ENCODE measurements at places on chromosomes 12 and 14. TPM values are rescaled to one million over a fixed set of nuclear protein-coding genes. Genes with fewer than 3 reads are reported as not detected.
A peak's percentile ranks its signal among the peaks of the same experiment; 100 is the strongest.

DNA sequence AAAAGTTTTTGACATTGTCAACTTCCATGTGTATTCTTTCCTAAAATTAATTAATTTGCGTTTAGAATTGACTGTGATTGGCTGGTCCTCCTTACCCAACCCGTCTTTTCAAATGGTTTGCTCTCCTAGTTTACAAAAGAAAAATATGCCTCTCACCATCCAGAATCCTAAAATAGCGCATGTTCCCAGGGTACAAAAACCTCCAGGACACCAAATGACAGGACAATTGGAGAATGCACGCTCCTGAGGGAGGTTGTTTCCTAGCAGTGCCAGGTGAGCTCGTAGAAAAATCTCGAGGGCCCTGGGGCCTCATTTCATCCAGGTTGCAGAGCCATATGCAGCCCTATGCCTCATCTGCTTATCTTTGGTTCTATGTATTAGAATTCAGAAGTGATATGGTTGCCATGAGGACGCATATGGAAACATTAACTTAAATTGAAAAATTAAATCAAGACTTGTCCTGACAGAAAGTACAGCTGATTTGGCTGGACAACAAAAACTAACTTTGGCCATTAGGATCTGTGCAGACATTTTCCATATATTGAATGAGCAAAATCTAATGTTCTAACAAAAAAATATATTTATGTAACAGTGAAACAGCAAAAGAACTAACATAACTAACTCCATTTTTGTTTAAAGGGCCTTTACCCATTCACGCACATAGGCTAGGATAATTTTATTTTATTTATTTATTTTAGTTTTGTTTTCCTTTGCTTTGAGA is 28.2 kb upstream of the EGLN3 start:
- DNase-seq = no peak

DNA sequence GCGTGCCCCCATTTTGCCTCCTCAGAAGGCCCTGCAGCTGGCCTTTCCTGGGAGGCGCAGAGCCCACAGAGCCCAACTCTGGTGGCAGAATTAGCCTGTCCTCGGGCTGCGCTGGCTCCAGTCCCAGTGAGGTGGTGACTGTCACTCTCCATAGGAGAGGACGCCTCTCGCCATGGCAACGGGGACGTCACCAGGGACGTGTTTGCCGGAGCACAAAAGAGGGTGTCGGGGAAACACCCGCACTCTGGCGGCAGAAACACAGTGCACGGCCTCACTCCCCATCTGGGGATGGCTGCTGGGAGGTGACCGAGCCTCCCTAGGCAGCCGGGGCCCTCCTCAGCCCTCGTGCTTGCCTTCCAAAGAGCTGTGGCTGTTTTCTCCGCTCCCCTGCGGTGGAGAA is 50.2 kb upstream of the NCOR2 start:
- no peak for DNase-seq

DNA sequence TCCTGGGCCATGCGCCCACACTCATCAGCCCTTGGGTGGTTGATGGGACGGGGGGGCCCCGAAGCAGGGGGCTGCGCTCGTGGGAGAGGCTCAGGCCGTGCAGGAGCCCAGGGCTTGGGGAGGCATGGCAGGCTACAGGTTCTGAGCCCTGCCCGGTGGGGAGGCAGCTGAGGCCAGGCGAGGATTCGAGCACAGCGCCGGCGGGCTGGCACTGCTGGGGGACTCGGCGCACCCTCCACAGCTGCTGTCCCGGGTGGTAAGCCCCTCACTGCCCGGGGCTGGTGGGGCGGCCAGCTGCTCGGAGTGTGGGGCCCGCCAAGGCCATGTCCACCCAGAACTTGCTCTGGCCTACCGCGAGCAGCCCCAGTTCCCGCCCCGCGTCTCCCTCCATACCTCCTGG is 295.8 kb upstream of the SEL1L start:
- no peak for DNase-seq

DNA sequence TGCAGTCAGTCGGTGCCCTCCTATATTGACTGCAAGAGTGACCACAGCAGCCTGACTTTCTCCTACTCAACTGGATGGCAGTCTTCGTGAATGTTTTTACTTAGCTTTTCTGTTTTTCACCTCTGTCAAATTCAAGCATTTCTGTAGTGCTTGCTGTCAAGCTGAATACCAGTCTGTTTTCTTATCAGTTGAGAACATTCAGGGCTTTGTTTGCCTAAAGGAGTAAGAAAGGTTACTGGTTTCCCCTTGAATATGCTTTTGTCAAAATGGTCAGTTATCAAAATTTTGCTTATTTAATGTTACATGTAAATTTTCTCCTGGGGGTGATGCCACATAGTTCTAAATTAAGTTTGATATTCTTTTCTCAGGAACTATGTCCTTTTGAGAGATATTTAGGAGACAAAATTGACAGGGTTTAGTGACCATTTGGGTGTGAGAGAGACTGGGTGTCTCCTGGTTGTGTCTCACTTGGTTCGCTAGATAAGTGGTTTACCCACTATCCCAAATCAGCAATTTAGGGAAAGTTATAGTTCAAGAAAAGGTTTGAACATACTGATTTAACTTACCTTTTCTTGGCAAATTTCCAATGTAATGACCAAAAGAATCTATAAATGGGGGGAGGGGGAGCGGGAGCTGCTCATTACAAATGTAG is 366.3 kb downstream of the TMTC2 start:
- DNase-seq = peak; percentile 73

DNA sequence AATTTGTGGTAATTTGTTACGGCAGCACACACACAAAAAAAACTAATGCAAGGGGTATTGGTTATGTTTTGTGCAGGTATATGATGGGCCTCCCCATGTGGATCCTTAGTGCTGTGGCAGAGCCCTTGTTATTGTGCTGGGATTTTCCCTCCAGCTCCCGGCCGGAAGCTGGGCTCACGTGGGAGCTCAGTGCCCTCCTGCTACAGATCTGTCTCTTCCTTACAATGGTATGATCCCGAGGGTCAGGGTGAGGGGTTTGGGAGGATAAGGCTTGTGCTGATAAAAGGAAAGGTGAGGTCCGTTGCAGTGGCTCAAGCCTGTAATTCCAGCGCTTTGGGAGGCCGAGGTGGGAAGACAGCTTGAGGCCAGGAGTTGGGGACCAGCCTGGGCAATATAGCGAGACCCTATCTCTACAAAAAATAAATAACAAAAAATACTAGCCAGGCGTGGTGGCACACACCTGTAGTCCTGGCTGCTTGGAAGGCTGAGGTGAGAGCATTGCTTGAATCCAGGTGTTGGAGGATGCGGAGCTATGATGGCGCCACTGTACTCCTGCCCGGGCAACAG is 861 bp upstream of the SLC48A1 start:
- no peak for DNase-seq

- no peak for DNase-seq
These were observed 214.2 kb downstream of the CACNA1C start for GRCh38 chr12:2266666-2267620.

GRCh38 chr12:128980623-128981022 is 127.3 kb downstream of the GLT1D1 start:
- no peak for DNase-seq

The KCNK10 gene
- total RNA-seq = not detected

DNA sequence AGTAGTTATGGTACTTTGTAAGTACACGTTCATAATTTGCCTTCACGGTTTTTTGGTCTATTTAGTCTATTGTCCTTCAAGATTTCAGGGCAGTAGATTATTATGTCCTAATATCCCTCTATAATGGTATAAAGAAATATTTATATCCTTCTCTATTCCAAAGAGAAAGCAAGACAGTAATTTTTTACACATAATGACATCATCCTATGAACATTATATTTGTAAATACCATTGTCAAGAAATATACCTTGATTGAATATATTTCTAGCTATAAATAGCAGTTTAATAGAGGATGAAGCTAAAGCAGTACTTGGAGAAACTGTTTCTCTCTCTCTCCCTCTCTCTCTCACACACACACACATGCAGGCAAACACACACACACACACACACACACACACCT is 77.0 kb downstream of the C12orf50 start:
- no peak for DNase-seq

DNA sequence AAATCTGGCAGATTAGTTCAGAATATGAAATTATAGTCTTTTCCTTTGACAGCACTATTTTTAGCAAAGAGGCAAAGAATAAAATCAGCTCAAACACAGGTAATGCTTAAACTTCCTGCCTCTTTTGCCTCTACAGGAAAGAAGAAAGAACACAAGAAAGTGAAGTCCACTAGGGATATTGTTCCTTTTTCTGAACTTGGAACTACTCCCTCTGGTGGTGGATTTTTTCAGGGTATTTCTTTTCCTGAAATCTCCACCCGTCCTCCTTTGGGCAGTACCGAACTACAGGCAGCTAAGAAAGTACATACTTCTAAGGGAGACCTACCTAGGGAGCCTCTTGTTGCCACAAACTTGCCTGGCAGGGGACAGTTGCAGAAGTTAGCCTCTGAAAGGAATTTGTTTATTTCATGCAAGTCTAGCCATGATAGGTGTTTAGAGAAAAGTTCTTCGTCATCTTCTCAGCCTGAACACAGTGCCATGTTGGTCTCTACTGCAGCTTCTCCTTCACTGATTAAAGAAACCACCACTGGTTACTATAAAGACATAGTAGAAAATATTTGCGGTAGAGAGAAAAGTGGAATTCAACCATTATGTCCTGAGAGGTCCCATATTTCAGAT is 17.4 kb downstream of the TMPO start:
- peak; percentile 46 for DNase-seq

The MYO1H gene
- total RNA-seq = 0.21 TPM

The RNASE7 gene
- not detected for total RNA-seq

DNA sequence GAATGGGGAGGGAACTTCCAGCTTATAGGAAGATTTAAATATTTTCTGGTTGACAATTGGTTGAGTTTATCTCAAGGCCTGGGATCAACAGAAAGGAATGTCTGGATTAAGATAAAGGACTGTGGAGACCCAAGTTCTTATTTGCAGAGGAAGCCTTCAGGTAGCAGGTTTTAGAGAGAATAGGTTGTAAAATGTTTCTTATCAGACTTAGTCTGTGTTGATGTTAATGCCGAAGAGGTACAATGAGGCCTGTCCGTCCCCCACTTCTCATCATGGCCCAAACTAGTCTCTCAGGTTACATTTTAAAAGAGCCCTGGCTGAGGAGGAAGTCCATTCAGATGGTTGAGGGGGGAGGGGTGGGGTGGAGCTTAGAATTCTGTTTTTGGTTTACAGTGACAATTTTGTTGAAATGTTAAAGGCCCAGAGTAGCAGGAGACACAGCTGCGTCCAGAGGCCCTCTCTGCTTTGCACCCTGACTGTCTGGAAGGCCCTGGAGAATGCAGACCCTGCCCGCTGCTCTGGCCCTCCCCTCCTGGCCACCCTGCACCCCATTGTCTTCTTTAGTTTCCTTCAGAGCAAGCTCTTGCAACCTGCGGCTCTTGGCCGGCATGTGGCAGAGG is 672.5 kb upstream of the TMEM132C start:
- DNase-seq = peak; percentile 13

GRCh38 chr14:91729756-91730155 is 2.1 kb downstream of the CATSPERB start:
- no peak for DNase-seq

GRCh38 chr12:88052686-88053085 is 23.5 kb upstream of the C12orf50 start:
- peak; percentile 20 for DNase-seq

GRCh38 chr14:74793506-74794155 is 30.5 kb downstream of the YLPM1 start:
- DNase-seq = no peak

DNA sequence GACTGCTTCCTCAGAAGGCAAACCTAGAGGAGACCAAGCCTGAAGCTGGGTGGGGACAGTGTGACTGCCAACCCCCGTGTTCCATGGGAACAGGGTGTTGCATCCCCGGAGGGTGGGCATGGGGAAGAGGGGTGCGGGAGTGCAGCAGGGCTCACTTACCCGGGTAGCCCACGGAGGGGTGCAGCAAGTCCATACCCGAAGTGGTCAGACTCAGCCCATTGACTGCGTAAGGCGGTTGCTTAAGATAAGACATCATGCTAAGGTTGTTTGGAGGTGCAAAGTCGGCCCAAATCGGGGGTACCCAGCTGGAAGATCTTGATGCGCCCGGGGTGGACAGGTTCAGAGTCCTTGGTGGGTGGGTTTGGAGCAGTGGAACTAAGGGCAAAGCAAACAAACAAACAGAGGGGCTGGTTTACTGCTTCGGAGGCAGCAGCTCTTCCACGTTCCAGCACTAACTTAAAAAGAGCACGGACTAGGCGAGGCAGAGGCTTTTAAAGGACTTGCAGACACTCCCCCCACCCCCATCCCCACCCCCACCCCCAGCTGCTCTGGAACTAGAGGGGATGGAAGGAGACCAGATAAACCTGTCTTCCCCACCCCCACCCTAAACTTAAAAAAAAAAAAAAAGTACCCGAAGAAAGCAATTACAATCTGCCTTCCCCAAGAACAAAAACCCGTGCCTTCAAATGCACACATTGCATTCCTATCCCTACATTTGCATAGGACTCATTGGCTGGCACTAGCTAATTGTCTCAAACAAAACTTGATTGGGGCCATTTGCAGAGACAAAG is 4.9 kb downstream of the OTX2 start:
- DNase-seq = no peak

DNA sequence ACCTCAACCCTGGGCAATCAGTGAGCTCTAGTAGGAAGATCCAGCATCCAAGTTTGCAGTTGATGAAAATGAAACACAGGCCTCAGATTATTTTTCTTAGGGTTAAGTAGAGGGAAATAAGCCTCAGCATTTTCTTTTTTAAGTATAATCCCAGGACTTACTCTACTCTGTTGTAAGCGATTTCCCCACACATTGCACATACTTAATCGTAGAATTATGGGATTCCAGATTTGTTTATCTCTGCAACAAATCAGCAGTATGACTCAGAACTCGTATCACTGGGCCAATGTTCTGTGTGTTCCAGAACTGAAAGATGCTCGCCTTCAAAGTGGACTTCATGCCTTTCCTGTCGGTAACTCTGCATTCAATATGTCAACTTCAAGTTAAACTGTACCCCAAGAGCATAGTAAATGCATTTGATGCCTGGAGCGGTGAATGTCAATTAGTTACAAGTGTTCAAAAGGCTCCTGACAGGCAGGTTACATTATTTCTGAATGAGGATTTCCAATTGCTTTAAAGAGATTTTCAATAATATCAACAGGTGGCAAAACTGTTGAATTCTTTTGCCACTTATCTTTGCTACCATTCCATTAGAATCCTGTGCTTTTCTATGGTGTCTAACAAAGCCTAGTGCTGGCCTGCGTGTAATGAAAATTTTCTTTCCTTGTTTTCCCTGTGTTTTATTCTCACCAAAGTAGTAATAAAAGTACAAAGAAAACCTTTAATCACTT is 323.8 kb upstream of the SYT1 start:
- DNase-seq = no peak

GRCh38 chr12:48219631-48220030 is 16.5 kb upstream of the OR10AD1 start:
- no peak for DNase-seq

The RIMBP2 gene
- 2.4 TPM for total RNA-seq

The EXOC3L4 gene
- total RNA-seq = 5.5 TPM

GRCh38 chr12:96495155-96495554 is 5.8 kb downstream of the CFAP54 start:
- no peak for DNase-seq

DNA sequence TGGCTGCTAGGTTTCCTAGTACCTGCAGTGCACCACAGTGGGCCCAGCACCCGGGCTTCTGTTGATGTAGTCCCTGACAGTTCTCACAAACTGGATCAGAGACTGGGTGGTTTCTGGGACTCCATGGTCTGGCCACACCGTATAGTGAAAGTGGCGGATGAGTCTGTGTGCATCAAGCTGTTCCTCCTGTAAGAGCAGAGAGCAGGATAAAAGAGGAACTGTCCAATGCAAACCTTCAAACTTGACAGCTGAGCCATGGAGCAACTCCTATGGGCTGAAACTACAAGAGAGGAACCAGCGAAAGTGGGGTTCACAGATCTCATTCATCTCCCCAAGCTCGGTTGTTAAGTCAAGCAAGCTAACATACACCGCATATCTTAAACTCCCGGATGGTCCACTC is 102.8 kb downstream of the PTPRB start:
- no peak for DNase-seq
